Activated T-helper 1 cell treated with anti-CD3 and anti-CD28 coated beads, Interleukin-2, amount 50 U/mL, for 16 hours (primary cell): ENCODE measurements at places on chromosomes 6 and 20.

DNA sequence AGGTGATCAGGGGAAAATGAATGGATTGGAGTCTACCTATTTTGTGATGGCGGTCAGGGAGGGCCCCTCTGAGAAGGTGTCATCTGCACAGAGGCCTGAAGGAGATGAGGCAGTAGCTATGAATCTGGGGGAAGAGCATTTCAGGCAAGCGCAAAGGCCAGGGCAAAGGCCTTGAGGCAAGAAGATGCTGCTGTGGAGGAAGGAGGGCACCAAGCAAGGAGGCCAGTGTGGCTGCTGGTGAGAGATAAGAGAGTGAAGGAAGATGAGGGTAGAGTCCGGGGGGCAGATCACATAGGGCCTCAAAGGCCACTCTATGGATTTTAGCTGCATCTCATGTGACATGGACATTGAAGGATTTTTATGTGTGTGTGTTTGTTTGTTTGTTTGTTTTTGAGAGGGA lies 20.6 kb upstream of the CSNK2A1 start:
- DNase-seq = no peak

DNA sequence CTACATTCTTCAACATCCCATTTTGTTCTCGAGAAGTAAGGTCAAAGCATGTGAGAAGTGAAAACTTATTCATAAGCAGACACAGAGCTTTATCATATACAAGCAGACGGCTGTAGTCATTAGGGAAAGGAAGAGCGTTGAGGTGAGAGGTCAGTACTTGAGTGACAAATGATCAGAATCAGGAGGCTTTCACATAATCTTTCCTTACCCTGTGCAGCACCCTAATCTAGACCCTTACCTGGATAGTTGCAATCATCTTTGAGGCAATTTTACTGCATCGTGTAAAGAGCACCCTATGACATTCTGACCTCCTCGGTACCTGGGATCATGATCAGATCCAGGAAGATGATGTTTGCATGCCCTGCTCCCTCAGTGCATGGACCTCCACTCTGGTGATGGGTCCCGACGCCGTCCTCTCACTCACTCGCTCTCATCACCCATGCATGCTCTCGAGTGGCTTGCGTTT lies 62.7 kb downstream of the RNF182 start:
- no peak for DNase-seq

DNA sequence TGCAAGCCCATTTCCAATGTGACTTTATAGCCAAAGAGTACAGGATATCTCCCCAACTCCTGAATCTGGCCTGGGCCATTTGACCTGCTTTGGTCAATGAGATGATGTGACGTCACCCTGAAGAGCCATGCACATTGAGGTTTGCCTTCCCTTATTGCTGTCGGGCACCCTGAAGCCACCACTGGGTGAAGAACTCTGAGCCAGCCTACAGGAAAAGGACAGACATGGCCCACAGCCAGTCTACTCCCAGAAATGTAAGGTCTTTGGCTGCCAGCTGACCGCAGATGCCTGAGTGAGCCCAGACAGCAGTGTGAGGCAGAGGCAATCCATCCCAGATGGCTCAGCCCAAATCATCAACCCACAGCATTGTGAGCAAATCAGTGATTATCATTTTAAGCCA lies 3.7 kb upstream of the SYNDIG1 start:
- no peak for DNase-seq

- no peak for DNase-seq
These were observed 116.0 kb downstream of the TRIM27 start for GRCh38 chr6:28807682-28808280.

GRCh38 chr6:57313009-57313408 lies 4.4 kb upstream of the PRIM2 start:
- DNase-seq = no peak
